ENCODE measurements at places on chromosomes 7 and 10.
A peak's percentile ranks its signal among the peaks of the same experiment; 100 is the strongest.

DNA sequence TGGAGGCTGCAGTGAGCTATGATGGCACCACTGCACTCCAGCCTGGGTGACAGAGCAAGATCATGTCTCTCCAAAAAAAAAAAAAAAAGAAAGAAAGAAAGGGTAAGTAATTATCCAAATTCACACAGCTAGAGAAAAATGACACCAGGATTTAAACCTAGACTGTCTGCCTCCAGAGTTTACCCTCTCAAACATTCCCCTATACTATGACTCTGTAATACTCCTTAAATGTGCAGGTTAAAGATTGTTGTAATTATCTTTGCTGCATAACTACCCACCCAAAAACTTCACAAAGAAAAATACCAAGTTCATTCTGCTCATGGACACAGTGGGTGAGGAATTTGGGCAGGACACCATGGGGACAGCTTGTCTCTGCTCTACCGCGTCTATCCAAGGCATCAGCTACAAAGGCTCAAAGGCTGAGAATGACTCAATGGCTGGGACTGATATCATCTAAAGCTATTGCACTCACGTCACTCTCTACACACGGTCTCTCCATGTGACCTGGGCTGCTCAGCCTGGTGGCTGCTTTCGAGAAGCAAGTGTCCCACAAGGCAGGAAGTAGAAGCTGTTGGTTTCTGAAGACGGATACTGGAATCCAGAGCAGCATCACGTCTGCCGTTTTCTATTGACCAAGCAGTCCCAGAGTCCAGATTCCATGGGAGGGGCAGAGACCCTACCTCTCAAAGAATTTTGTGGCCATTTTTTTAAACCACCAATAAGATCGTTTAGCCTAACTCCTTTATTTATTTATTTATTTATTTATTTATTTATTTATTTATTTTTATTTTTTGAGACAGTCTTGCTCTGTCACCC is 185.7 kb upstream of the AUTS2 start:
- no peak for DNase-seq

- no peak for DNase-seq
These were observed 31.5 kb downstream of the MACROH2A2 start for GRCh38 chr10:70084189-70084588.

DNA sequence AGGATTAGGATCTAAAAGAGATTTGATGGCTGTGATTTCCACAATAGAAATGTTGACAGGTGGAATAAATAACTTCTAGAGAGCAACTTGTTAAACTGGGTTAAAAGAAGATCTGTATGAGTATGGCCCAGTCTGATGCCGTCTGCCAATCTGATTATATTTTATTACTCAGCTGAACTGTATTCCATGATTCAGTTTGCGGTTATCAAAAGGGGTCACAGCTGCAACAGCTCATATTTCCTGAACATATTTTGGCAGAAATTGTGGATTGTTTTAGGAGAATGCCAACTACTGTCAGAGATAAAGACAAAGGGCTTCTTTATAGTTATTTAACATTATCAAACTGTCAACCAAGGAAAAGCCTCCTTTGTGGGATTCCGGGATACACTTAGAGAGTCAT is 244.8 kb upstream of the MINDY3 start:
- DNase-seq: no peak

GRCh38 chr10:8417631-8418030 is 363.1 kb downstream of the GATA3 start:
- DNase-seq: no peak

DNA sequence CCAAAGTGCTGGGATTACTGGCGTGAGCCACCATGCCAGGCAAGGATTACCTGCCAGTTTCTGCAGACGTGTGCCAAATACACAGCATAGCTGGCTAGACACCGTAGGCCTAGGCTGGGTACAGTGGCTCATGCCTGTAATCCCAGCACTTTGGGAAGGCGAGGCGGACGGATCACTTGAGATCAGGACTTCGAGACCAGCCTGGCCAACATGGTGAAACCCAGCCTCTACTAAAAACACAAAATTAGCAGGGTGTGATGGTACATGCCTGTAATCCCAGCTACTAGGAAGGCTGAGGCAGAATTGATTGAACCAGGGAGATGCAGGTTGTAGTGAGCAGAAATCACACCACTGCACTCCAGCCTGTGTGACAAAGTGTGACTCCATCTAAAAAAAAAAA is 868 bp downstream of the RFC2 start:
- DNase-seq: no peak

DNA sequence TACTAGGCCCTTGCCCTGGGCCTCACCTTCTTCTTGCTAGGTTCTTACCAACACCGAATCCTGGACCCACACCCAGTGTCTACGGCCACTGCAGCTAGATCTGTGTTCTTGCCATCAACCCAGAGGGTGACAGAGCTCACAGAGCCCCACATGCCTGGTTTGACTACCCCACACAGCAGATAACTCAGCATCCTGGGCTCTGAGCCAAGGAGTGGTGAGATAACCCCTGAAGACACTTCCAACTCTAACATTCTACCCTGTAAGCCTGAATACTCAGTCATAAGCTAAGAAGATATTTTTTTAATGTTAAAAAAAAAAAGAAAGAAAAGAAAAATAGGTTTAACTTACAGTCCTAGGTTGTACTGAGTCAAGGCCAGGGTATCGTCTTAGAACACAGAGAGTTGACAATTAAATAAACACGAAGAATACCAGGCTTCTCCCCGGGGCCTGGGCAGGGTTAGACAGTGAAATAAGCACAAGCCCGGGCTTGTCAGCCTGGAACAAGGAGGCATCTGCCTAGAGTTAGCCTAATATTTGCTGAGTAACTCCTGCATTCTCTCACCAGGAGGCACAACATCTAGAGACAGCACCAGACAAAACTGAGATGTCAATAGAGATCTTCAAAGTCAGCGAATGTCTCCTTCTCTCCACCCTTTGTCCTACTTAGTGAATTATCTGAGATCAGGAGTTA is 556.5 kb upstream of the LRRN3 start:
- DNase-seq: peak; percentile 49

DNA sequence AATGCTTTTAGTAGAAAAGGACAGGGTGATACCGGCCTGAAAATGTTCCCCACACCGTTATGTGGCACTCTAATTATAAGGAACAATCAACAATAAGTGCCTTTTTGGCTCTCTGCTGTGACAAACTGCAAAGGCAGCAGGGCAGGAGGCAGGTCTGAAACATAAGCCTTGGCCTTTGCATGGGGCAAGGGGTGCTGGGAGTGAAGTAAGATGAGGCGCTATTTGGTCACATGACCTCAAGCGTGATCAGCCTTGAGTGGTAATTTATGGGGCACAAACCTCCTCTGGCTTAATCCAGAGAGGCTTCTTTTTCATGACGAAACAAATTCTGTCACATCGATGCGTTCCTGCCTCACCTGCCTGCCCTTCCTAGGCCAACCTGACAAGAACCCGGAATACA is 202.7 kb downstream of the TAX1BP1 start:
- DNase-seq: no peak

DNA sequence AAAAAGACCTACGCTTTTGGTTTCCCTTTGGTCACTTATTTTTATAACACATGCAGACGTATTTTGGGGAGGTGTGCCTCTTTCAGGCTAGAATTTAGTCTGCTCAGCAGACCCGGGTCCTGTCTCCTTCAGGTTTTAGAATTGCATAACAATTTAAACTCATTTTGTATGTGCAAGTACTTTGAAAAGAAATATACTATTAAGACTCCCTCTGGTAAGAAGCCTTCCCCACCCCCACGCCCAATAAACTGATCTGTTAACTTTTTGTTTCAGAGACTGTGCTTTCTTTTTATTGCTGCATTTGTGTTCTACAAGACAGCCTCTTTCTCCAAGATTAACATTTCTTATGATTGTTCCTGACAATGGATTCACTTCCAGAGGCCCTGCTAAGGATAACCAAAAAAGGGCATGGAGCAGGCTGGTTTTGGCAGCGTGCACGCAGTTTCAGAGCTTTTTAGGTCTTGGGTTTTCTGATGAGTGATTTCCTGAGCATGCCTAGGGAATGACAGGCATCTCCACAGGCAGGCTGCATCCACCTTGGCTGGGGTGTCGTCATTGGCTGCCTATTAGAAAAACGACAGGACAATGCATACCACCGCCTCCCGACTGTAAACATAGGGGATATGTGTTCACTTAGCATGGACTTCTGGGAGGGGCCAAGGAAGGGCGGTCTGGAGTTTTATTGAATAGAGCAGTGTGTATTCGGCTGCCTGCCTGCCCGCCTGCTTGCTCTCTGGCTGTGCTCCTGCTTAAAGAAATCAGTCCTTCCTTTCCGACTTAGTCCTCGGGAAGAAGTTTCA is at the start of gene CALD1:
CALD1 (plus strand) TSS at position 694 of the 800 bp plus-strand sequence. CDS start 88,100 bp downstream, outside the sequence.
- DNase-seq: peak; percentile 99

- DNase-seq: no peak
These were observed 46.0 kb downstream of the SH2D4B start for GRCh38 chr10:80583685-80584084.

DNA sequence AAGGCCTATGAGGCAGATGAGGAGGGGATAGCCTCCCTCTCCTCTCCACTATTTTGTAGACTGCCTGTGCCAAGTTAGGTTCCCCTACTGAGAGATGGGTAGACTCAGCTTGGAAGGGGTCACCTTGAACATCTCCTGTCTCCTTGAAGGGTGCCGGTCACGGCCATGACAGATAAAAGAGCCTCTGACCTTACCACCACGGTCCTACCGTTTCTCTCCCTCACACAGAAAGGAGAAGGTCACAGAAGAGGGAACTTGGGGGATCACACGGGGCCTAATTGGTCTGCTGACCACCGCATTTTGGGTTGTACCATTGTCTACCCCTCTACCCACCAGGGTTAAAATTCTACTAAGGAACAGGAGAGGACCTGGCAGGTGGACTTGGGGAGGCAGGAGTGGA is 17.0 kb downstream of the PRSS2 start:
- DNase-seq: no peak

DNA sequence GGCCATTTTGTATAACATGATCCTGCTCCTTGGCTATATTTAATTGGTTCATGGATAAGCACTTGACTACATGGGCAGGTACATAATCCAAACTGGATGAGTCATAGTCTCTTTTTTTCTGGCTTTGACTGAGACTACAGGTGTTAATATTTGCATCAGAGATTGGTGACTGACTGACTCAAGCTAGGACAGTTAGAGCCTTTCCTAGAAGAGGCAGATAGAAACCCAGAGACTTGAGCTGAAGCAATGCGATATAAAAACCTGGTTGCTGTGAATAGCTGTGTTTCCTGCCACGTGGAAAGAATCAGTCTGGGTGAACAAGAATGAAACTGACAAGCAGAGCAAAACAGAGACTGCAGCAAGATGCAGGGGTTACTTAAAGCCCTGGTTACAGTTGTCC is 81.0 kb downstream of the SAMD9 start:
- no peak for DNase-seq

Data from astrocyte of the spinal cord (primary cell).